ENCODE measurements at places on chromosomes 16 and 17.

DNA sequence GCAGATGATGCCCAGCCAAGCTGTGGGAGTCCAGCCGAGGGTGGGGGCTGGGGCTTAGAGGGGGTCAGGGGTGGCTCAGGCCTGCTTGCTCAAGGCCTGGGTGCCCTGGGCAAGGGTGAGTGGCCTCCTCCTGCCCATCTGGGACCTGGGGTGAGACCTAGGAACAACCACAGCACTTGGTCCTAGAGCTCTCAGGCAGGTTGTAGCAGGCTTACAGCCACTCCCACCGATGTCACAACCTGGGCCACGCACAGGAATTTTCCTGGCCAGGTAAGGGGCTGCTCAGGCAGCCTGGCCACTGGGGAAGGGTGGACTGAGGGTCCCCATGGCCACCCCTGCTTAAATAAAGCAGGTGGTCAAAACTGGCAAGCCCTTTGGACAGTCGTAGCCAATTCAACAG lies 6.3 kb upstream of the SREBF1 start:
- no peak for DNase-seq

GRCh38 chr16:31167315-31167714 lies 12.6 kb upstream of the FUS start:
- DNase-seq, result no peak

- no peak for DNase-seq
Measured at GRCh38 chr17:41653892-41654677, 29.7 kb upstream of the KRT17 start.

DNA sequence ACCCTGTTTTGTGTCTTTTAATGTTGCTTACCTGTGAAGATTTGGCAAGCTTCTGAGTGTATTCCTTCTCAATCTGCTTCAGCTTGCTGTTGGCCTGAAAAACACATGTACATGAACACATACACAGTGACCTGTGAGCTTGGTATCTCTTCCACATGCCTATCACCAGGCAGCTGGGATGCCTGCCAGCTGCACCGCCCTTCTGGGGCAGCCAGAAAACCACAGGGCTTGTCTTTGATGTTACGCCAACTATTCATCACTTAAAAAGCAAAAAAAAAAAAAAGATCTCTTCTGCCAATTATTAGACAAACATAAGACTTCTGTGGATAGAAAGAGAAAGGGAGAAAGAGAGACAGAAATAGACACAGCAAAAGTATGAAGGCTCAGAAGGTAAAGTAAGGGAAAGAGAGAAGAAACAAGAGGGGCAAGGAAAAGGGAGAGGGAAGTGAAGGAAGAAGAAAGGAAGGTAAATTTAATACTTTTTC lies 189.2 kb upstream of the AXIN2 start:
- peak; percentile 95 for DNase-seq
